ENCODE measurements at places on chromosomes 7 and 10. TPM values are rescaled to one million over a fixed set of nuclear protein-coding genes. Genes with fewer than 3 reads are reported as not detected.

DNA sequence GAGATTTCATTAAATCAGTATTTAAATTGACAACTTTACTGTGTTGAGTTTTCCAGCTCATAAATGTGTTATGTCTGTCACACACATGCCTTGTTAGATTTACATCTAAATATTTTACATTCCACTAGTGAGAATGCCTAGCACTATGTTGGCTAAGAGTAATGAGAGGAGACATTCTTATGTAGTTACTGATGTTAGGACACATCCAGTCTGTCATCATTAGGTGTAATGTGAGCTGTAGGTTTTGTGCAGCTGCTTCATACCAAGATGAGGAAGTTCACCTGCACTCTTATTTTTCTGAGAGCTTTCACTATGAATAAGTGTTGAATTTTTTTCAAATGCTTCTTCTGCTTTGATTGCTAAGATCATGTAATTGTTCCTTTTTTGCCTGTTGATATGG lies 218.0 kb upstream of the IGFBP3 start:
- no peaks in the 10 kb centered on the region for H3K27me3 ChIP-seq
- H3K27ac ChIP-seq = no peak overlapping the region
- no peak overlapping the region for H3K4me3 ChIP-seq
- H3K4me1 ChIP-seq = no peaks in the 10 kb centered on the region
- no peaks in the 10 kb centered on the region for H3K36me3 ChIP-seq

DNA sequence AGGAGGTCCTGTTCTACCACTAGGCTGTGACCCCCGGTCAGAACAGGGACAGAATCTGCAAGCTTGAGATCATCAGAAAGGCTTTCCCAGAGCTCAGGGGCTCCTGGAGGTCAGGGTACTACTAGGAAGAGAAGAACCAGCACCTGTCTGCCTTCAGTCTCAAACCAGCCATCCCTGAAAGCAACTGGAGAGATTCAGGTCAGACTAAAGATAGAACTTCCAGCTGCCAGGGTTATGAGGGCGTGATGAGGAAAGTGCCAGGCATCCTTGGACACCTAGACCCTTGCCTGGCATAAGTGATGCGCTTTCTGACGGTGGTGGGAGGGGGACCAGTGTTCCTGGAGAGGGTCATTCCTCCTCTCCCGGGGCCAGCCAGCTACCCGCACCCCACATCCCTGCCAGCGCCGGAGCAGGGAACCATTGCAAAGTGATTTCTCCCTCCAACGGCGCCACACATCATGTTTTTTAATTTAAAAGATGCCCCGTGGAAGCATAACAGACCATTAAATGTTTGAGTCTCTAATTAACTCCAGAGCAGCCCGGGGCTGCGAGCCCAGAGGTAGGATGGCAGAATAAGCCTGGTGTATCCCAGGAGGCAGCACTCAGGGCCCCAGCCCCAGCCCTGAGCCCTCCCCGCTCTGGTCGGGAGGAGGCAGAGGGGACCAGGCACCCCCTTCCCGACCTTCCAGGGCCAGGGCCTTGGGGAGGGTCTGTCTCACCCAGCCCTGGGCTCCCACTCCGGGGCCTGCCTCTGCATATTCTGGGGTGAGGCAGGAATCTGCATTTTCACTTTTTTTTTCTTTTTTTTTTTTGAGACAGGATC lies 64.0 kb downstream of the ELFN1 start:
- H3K27me3 ChIP-seq = peaks cover 14% of the 10 kb centered on the region
- no peak overlapping the region for H3K4me3 ChIP-seq
- H3K4me1 ChIP-seq = no peaks in the 10 kb centered on the region
- no peak for DNase-seq
- H3K36me3 ChIP-seq = peaks cover 9% of the 10 kb centered on the region

GRCh38 chr7:31051598-31052486 lies at the start of gene ADCYAP1R1:
ADCYAP1R1 (plus strand) TSS chr7:31052308; CDS start chr7:31063265, 10,957 bp downstream.
- peak; percentile 51 for DNase-seq
- H3K27me3 ChIP-seq = peaks cover 24% of the 10 kb centered on the region
- peaks cover 10% of the 10 kb centered on the region for H3K36me3 ChIP-seq
- peak within 1 kb of the TSS; percentile 93 for H3K4me3 ChIP-seq
- H3K27ac ChIP-seq = no peak within 1 kb of the TSS
- H3K4me1 ChIP-seq = peaks cover 27% of the 10 kb centered on the region

GRCh38 chr10:113239566-113240350 lies 289.7 kb downstream of the TCF7L2 start:
- H3K4me1 ChIP-seq = peaks cover 19% of the 10 kb centered on the region
- H3K27me3 ChIP-seq = peaks cover 2% of the 10 kb centered on the region
- DNase-seq = no peak
- H3K36me3 ChIP-seq = no peaks in the 10 kb centered on the region
- H3K27ac ChIP-seq = no peak overlapping the region

DNA sequence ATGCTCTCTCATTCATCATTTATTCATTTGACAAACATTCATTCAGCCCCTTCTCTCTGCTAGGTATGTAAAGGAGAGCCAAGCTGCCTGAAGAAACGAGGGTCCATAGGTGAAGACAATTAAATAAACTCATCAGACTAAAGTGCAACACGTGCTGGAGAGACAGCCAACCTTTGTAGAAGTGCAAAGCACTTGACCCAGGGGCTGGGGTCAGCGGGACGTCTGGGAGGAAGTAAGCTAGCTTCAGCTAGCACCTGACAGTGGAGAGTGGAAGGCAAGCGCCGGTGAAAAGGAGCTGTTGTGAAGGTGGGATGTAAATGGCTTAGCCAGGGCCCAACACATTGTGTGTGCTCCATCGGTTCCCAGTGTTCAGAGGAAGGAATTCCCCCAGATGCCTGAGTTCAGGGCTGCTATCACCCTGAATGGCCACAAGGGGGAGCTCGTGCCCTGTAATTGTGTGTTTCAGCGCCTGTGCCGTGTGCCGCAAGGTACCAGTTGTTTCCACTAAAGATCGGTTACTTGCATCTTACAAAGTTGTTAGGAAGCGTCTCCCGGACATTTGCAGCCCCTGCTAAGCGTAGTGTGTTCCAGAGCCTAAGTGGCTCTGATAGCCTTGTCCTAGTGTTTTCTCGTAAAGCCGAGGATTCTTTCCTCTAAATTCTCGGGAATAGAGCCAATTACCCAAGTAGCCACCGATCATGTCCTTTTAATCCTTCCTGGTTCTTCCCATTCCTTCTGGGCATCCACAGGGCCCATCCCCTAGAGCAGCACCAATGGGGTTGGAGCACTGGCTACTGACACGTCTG lies 30.6 kb downstream of the TLX1 start:
- H3K27ac ChIP-seq = no peak overlapping the region
- H3K36me3 ChIP-seq = no peaks in the 10 kb centered on the region
- peak; percentile 79 for DNase-seq
- H3K4me3 ChIP-seq = no peak overlapping the region
- peaks cover 4% of the 10 kb centered on the region for H3K27me3 ChIP-seq

DNA sequence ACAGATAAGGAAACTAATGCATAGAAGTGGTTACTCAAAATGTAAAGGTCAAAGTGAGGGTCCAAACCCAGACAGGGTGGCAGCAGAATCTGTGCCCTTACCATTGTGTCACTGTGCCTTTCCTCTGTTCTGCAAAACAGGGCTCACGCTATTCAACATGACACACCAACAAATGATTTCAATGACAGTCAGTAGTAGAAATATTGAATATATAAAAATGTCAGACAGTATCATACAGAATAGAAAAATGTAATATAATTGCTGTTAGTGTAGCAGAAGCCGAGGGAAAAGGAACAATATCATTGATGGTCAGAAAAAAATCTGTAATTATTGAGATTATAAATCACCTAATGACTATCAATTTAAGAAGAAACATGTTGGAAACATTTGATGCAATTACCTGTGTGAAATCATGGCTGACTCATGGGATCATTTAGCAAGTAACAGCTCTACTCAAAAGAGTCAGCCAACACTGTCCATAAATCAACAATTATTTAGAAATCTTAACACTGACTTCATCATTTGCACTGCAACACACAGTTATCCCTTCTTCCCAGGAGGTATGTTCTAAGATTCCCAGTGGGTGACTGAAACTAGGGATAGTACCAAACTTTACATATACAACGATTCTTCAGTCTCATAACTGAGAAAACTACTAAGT lies 198.7 kb downstream of the DGKI start:
- no peaks in the 10 kb centered on the region for H3K27me3 ChIP-seq
- no peaks in the 10 kb centered on the region for H3K36me3 ChIP-seq
- DNase-seq = no peak

- H3K4me3 ChIP-seq = no peak overlapping the region
- DNase-seq = no peak
- H3K36me3 ChIP-seq = no peaks in the 10 kb centered on the region
- no peak overlapping the region for H3K27ac ChIP-seq
- peaks cover 4% of the 10 kb centered on the region for H3K4me1 ChIP-seq
- peaks cover 4% of the 10 kb centered on the region for H3K27me3 ChIP-seq
These were observed 125.2 kb upstream of the CARD11 start for GRCh38 chr7:3168869-3169268.

DNA sequence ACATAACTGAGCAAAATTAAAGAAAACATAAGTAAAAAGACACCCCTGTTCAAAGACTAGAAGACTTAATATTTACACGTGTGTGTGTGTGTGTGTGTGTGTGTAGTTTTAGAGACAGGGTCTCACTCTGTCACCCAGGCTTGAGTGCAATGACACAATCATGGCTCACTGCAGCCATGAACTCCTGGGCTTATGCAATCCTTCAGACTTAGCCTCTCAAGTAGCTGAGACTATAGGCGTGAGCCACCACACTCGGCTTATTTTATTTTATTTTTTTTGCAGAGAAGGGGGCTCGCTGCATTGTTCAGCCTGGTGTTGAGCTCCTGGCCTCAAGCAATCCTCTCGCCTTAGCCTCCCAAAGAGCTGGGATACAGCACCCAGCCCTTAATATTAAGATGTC lies 90.3 kb downstream of the JMJD1C start:
- DNase-seq = no peak
- H3K27ac ChIP-seq = no peak overlapping the region
- no peaks in the 10 kb centered on the region for H3K27me3 ChIP-seq
- no peaks in the 10 kb centered on the region for H3K36me3 ChIP-seq

The MCM7 gene
- total RNA-seq = 119 TPM

GRCh38 chr10:101778151-101778780 lies 2.4 kb upstream of the FGF8 start:
- H3K27me3 ChIP-seq = peaks cover 21% of the 10 kb centered on the region
- no peak for DNase-seq
- peaks cover 42% of the 10 kb centered on the region for H3K4me1 ChIP-seq
- H3K4me3 ChIP-seq = peak overlapping the region; percentile 6
- H3K36me3 ChIP-seq = no peaks in the 10 kb centered on the region

The FLNC gene
- 7.7 TPM for total RNA-seq

DNA sequence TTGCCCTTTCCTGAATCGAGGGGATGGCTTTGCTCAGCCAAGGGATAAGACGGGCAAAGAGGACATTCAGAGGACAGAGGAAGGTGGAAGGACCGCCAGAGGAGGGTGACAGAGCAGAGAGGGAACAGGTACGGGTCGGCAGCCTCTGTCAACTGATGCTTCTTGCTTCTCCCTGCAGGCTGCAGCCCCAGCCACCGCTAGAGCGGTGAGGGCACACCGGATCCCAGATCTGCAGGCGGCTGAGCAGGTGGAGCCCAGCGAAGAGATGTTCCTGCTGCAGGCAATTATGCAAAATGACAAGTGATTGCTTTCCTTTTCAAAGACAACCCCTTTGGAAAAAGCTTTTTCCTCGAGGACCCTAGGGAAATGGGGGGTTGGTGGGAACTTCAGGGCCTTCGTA lies 181.9 kb upstream of the ANKRD30A start:
- no peaks in the 10 kb centered on the region for H3K4me1 ChIP-seq
- H3K27me3 ChIP-seq = peaks cover 4% of the 10 kb centered on the region
- H3K36me3 ChIP-seq = peaks cover 4% of the 10 kb centered on the region
- DNase-seq = no peak

DNA sequence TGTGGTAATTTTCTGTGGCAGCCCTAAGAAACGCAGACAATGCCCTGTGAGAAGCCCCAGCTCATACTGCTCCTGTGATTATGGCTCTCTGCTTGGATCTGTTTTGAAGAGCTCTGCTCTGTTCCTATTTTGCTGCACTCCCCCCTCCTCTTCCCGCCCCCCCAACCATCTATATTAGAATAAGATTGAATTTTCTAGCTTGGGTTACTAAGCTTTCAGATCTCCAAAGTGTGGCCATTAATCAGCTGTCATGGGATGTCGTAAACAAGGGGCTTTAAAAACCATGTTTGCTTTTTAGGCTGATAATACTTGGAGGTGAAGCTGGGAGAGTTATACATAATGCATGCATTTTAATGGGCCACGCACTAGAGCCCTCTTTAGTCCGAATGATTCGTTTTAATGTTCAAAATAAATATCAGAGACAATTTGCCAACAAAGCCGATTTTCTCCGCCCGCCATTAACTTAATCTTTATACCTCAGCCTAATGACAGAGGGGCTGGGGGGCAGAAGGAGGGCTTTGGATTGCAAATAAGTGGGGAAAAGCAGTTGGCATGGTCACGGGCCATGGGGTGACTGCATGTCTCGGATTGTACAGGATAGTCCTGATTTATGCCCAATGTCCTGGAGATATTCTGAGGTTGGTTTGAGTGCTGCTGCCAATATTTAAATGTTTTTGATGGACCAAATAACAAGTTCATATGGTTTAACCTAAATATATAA lies 165.5 kb downstream of the RPS24 start:
- H3K27me3 ChIP-seq = peaks cover 5% of the 10 kb centered on the region
- no peaks in the 10 kb centered on the region for H3K4me1 ChIP-seq
- H3K4me3 ChIP-seq = no peak overlapping the region
- no peaks in the 10 kb centered on the region for H3K36me3 ChIP-seq
- H3K27ac ChIP-seq = no peak overlapping the region

The BICC1 gene
- total RNA-seq = 1.1 TPM

DNA sequence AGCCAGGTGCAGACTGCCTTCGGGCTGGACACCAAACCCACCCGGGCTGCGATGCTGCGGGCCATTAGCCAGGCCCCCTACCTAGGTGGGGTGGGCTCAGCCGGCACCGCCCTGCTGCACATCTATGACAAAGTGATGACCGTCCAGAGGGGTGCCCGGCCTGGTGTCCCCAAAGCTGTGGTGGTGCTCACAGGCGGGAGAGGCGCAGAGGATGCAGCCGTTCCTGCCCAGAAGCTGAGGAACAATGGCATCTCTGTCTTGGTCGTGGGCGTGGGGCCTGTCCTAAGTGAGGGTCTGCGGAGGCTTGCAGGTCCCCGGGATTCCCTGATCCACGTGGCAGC lies 50.0 kb downstream of the VWA2 start:
- no peak for DNase-seq
- H3K4me1 ChIP-seq = peaks cover 6% of the 10 kb centered on the region
- no peak overlapping the region for H3K27ac ChIP-seq
- H3K4me3 ChIP-seq = no peak overlapping the region
- H3K36me3 ChIP-seq = peaks cover 5% of the 10 kb centered on the region

DNA sequence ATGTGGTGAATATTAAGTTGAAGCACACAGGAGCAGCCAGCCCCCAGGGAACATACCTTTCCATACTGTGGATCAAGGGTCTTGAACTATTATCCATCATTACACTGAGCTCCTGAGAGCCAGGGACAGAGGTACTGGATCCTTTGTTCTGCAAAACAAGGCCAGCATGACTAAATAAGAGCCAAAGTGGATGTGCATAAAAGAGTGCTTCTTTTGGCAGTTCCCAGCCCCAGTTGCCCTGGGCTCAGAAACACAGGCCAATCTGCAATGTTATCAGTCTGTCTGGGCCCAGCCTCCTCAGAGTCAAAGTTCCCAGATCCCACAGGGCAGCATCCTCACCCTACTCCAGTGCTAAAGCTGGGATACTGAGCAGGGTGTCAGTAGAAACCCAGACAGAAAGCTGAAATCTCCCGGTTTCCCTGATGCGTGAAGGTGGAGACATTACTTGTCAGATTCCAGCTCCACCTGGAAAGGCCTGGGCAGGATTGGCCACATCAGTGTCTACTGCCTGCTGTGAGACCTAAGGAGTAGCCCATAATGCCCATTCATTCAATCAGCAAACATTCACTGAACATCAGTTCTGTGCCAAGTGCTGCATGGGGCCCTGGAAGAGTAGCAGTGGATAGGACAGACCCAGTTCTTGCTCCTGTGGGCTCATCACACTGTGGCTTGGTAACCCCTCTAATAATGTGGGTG lies 342.7 kb downstream of the CXCL12 start:
- no peaks in the 10 kb centered on the region for H3K27me3 ChIP-seq
- H3K4me1 ChIP-seq = no peaks in the 10 kb centered on the region
- H3K4me3 ChIP-seq = no peak overlapping the region
